ENCODE measurements at places on chromosomes 5 and 9.

GRCh38 chr5:109041317-109041716 is 293.6 kb downstream of the FER start:
- DNase-seq = no peak

DNA sequence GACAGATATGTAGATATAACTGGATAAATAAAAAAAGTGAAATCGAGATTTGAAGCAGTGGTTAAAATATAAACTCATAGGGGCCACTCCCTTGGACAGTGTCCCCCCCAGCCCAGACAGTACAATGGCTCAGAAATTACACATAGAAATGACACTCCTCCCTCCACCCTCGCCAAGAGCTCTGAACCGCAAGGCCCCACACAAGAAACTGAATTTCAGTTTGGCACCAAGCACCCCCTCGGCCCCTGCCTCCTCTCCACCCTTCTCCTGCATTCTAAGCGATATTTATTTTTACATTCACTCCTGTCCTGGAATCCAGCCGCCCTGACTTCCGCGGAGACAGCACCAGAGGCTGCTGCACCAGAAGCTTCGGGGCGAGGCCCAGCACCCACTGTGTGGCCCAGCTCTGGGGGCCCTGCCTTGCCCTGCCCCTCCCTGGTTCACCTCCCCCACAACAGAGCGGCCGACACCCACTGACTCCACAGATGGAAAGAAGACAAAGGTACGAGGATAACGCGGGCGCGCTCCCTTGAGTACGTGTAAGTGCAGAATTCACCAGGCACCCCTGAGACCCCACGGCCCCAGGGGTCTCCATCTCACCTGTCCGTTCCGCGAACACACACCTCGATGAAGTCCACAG is 11.0 kb downstream of the STC2 start:
- DNase-seq = no peak

GRCh38 chr9:123493627-123494026 is 137.6 kb downstream of the CRB2 start:
- no peak for DNase-seq

DNA sequence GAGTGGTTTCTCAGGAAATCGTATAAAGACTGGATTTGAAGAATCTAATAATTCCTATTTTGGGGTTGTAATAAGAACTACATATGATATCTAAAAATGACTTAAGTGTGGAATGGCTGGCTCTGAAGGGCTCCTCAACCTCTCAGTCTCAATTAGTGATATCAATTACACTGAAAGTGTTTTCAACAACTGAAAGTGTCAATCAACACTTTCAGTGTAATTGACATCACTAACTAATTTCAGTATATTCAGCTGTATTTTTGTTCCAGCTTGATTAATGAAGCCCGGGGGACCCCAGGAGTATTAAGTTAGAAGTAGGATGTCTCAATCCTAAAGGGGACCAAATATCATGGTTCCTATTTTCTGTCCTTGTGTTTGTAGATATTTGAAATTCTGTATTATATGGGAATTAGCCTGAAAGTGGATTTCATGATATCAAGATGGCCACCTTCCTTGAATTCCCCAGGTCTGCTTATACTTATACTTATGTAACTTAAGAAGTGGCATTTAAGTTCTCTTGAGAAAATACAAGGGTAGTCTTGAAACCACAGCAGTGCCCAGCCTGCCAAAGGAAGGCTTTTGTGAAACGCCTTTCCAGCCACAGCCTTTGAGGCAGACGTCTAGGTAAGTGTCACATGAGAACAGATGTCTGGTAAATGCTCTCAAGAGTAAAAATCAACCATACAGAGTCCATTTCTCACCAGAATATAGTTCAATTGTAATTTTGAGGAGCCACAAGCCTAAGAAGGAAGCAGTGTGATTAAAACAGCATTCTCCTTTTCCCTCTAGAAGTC is 4.6 kb downstream of the BASP1 start:
- no peak for DNase-seq

DNA sequence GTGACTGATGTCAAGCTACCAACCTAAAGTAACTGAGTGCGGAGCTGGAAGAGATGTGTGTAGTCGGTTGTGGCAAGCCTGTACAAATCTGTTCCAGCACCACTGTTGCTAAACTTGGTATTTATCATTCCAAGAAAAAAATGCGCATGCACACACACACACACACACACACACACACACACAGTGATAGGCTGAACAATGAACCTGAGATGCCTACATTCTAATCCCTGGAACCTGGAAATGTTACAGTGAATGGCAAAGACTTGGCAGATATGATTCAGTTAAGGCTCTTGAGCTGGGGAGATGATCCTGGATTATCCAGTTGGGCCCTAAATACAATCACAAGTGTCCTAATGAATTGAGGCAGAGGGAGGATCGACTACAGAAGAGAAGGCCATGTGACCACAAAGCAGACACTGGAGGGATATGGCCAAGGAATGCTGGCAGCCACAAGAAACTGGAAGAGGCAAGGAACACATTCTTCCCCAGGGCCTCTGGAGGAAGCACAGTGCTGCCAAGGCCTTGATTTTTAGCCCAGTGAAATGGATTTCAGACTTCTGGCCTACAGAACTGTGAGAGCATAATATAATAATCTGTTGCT is 49.7 kb upstream of the LHFPL2 start:
- no peak for DNase-seq

DNA sequence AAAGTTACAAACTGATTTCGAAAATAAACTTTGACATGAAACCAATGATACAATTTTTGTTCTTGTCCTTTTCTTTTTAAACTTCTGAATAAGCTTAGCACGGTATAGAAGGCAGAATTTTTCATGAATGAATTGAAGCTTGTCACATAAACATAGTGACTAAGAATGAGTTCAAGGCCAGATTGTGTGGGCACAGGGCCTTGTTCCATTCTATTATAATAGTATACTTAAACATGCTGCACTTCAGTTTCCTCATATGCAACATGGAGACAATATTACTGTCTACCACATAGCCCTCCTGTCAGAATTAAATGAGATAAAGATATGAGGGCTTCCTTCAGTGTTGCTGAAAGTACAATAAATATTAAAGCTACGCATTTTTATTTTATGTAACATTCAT is 204.2 kb upstream of the HAPLN1 start:
- no peak for DNase-seq

DNA sequence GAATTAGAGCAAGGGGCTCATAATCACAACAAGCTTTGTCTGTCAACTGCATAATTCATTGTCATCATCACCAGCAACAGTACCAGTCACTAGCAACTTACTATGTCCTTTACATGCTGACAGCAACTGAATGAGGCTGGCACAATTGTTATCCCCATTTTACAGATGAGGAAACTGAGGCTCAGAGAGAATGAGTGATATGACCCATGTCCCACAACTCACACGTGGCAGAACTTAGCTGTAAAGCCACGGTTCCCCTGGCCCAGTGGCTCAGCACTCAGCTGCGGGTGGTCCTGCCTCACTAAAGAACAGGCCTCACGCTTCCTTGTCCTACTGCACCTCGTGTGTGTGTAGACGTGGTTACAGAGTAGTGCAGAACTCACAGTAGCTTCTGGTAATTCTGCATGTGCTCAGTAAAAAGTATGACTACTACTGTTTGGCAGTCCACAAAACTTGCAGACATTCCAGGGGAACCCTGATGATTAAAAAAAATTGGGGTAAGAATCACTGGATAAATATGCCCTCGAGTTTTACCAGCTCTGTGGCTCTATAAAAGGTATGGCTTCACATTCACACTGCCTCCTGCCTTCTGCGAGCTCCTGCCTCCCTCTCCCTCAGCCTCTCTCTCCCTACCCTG is 30.2 kb downstream of the AFAP1L1 start:
- DNase-seq = no peak

DNA sequence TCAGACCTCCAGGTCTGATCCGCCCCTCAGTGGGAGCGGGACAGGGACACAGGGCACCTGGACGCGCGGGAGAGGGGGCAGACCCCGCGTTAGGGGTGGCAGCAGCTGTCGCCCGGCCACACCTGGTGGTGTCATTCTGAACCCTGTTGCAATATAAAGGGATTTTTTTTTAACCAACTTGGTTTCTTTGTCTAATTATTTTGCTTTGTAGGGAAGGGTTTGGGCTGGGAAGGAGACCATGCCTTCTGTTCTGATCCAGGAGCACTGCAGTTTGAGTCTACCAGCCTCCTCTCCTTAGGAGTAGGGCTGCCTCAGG is 10.9 kb upstream of the ASS1 start:
- DNase-seq = no peak

GRCh38 chr5:123720955-123721354 is 209.0 kb downstream of the CSNK1G3 start:
- no peak for DNase-seq

GRCh38 chr5:131587541-131587940 is 47.5 kb downstream of the RAPGEF6 start:
- no peak for DNase-seq

GRCh38 chr9:122347348-122348287 is 23.2 kb upstream of the PTGS1 start:
- no peak for DNase-seq

GRCh38 chr9:14733133-14733532 is 10.6 kb upstream of the CER1 start:
- no peak for DNase-seq

DNA sequence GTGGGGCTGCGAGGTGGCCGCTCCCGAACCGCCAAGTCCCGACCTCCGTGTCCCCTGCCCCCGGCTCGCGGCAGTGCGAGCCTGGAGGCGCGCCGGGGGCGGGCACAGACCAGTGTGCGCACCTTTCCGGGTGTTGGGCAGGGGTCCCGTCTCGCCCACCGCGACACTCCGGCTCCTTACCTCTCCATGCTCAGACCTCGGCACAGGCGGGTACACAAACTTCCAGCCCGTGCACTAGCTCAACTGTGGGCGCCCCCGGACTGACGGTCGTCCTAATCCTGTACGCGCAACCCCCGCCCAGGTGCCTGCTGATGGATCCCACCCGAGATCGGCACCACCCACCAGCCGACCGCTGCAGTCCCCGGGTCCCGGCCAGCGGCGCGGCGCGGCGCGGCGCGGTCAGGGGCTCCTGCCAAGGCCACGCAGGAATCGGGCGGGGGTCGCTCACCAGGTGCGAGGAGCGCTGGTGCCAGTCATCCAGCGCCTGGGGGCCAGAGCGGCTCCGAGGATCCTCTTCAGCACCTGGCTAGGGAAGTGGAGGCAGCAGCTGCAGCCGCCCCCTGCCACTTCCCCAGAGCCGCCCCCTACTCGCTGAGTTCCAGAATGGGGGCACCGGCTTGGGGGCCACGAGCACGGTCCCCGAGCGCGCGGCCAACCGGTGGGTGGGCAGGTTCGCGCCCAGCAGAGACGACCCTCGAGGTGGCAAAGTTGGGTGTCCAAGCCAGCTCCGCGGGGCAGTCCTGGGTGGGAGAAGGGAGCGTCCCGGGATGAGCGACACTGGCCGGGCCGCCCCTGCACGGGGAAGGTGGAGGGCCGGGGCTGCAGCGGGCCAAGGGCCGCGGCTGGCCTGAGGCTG is 511 bp downstream of the SEMA5A start:
- DNase-seq = no peak

GRCh38 chr5:90170261-90170660 is 239.3 kb downstream of the CETN3 start:
- DNase-seq = no peak

DNA sequence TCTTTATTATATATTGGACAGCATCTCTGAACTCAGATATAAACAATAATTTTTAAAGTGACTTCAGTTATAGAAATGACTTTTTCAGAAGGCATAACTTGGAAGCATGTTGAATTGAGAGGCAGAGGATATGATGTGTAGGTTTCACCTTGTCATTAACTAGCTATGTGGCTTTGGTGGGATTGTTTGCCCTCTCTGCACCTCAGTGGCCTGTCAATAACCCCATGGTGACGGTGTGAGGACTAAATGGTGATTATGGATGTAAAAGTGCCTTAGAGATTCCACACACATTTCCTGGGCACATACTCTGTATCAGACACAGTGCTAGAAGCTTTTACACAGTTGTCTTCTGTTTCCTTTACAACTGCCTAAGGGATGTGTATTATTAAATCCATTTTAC is 234.9 kb upstream of the TRIM32 start:
- DNase-seq = no peak

GRCh38 chr5:141121563-141121962 is at the start of gene PCDHB4:
Gene PCDHB4, plus strand, starts transcription at chr5:141121818. Its CDS starts 181 bp downstream, at chr5:141121999.
- no peak for DNase-seq

- DNase-seq = no peak
Measured at GRCh38 chr5:151284392-151284967, 19.1 kb downstream of the SLC36A3 start.

DNA sequence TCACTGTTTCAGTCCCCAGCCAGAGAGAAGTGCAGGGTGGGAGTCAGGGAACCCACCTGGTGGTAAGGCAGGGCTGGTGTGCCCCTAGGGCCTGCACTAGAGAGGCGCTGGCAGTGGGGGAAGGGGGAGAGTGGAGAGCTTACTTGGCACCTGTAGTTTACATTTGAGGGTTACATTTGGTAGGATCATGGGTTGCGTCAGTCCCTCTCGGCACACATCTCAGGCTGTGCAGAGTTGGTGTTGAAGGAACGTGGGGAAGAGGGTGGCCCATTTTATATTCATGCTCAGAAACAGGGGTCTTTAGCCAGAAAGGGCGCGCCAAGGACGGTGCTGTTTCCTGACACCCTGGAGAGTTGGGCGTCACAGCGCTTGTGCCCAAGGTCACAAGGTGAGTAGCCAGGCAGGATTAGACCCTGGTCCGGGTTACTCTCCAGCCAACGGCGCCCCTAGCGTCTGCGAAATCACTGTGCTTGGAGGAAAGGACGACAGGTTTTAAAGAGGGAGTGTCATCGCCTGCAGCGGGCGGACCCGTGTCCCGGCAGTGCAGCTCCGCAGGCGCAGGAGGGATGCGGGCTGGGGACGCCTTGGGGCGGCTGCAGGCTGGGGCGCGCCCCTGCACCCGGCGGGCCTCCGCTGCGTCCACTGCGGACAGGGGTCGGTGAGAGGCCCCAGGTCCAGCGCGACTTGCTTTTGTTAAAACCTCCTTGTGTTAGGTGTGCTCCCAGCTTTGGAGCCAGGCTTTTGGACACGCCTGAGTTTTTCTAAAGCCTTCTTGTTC is 272.6 kb downstream of the FANCC start:
- no peak for DNase-seq

GRCh38 chr5:153672347-153673090 is 182.0 kb downstream of the GRIA1 start:
- DNase-seq = no peak

GRCh38 chr9:29322240-29322639 is 1749.0 kb upstream of the C9orf72 start:
- DNase-seq = no peak

DNA sequence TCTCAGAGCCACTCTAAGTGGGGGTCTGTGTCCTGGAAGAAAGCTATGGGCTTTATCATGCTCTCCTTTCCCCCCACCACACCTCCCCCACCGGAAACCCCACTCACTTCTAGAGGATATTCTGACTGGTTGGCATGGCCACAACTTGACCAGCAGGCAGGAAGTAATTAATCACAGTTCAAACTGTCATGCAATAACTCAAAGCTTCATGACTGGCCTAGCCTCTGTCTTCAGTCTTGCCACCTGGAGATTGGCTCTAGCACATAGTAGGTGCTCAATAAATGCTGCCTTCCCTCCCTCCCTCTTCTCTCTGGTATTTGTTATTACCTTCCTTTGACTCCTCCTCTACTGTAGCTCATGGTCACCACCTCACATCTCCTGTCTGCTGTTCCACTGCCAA is 124.7 kb downstream of the GABBR2 start:
- DNase-seq = no peak

Measured in stimulated activated CD8-positive, alpha-beta memory T cell treated with anti-CD3 and anti-CD28 coated beads, Interleukin-7, amount 100 ng/mL, for 1 hour (primary cell).